ENCODE measurements at places on chromosomes 3 and 15.

DNA sequence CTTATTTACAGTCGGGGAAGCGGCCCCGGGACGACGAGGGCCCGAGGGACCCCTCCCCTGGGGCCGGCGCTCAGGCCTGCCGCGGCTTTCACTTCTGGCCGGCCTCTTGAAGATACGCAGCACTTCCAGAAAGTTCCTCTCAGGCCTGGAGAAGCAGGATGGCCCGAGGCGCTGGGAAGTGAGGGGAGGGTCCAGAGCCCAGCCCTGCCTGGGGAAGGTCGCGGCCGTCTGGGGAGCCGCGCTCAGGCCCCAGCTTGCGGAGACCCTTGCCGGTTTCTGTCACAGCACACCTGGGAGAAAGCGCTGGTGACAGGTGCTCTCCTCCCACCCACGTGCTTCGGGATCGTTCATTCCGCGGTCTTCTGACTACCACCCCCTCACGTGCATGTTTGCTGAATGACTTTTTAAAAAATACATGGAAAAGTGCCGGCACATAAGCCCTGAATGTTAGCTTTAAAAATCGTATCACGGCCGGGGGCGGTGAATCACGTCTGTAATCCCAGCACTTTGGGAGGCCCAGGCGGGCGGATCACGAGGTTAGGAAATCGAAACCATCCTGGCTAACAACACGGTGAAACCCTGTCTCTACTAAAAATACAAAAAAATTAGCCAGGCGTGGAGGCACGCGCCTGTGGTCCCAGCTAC lies 727 bp upstream of the TM2D3 start:
- no peak for DNase-seq

- DNase-seq = no peak
Observed at GRCh38 chr3:157542711-157543500, 39.7 kb upstream of the VEPH1 start.

DNA sequence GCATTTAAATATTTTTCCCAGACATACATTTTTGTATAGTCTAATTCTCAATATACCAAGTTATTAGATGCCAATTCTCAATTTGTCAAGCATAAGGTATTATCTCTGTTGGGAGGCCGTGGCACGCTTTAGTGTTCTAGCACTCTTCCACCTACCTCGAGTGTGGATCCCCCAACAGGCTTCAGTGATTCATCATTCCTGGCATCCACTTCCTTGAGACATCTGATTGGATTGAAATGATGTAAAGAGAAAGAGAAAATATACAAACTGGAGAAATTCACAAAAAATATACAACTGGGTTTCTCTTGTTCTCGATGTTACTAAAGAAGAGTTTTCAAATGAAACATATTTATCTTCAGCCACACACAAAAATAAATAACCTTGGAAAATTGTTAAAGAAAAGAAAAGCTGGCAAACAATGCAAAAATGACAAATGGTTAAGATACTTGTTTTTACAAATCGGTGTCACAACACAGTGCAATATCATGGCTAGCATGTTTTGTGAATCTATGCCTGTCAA lies 218.0 kb upstream of the CDIN1 start:
- no peak for DNase-seq

DNA sequence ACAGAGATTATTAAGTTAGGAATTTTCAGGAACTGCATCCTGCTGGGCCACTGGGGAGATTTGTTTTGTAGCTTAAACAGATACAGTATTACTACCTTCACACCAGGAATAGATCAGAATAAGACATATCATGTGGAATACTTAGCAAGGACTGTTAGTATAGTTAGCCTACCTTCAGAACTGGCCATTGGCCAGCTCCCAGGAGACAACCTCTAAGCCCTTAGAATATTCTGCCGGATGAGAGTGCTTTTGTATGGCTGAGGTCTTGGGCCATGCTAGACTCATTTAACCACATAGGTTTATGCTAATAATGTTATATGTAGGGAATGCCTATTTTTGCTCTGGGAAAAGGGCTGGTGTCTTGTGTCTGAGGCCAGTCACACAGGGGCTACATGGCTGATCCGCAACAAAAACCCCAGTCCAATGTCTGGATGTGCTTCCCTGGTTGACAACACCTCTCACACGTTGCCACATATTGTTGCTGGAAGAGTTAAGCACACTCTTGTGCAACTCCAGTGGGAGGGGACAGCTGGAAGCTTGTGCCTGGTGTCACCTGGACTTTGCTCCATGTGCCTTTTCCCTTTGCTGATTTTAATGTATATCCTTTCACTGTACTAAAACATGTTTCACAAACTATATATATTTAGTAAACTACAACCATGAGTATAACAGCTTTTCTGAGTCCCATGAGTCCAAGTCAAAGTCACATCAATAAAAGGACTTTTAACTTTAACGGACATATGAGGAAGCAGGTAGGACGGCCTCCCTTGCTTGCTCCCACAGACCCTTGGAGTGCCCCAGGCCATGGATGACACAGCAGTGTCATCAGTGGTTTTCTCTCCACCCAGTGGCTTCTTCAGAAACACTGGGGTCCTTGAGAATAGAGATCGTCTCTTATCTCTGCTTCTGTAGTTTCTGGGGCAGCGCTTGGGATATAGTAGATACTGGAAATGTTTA lies 118.0 kb upstream of the C3orf80 start:
- no peak for DNase-seq

DNA sequence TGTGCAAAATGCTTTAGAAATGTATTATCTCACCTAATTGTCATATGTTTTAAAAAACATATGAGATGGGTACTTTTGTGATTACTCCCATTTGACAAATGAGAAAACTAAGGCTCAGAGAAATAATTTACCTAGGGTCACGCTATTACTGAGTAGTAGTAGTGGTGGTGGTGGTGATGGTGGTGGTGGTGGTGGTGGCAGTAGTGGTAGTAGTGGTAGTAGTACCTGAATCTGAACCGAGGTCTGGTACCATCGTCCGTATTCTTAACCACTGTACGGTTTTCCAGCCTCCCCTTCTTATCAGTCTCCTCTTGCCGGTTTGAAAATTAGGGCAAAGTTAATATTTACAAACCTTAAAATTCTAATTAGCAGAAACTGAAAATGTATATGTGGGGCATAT lies 102.4 kb downstream of the KLHL25 start:
- no peak for DNase-seq

GRCh38 chr15:65791335-65792137 lies 557 bp downstream of the DENND4A start:
- no peak for DNase-seq

Measured in stimulated activated CD4-positive, alpha-beta T cell treated with anti-CD3 and anti-CD28 coated beads, Interleukin-1b, Interleukin-23, amount 100 ng/mL, for 1 hour (primary cell).